Esophagus squamous epithelium (tissue), 5 donors: ENCODE measurements at places on chromosomes 4 and X.
A peak's percentile ranks its signal among the peaks of the same experiment; 100 is the strongest.

- H3K27ac ChIP-seq = no peak overlapping the region
- H3K4me1 ChIP-seq = no peaks in the 10 kb centered on the region
- peaks cover 74% of the 10 kb centered on the region for H3K36me3 ChIP-seq
- H3K27me3 ChIP-seq = no peaks in the 10 kb centered on the region
- no peak for DNase-seq
These were observed 118.6 kb downstream of the LRBA start for GRCh38 chr4:150896497-150896896.

- H3K4me1 ChIP-seq = no peaks in the 10 kb centered on the region
- no peaks in the 10 kb centered on the region for H3K27me3 ChIP-seq
- H3K4me3 ChIP-seq = no peak overlapping the region
- no peaks in the 10 kb centered on the region for H3K36me3 ChIP-seq
These were observed 107.5 kb upstream of the VCX2 start for GRCh38 chrX:8278557-8278956.

DNA sequence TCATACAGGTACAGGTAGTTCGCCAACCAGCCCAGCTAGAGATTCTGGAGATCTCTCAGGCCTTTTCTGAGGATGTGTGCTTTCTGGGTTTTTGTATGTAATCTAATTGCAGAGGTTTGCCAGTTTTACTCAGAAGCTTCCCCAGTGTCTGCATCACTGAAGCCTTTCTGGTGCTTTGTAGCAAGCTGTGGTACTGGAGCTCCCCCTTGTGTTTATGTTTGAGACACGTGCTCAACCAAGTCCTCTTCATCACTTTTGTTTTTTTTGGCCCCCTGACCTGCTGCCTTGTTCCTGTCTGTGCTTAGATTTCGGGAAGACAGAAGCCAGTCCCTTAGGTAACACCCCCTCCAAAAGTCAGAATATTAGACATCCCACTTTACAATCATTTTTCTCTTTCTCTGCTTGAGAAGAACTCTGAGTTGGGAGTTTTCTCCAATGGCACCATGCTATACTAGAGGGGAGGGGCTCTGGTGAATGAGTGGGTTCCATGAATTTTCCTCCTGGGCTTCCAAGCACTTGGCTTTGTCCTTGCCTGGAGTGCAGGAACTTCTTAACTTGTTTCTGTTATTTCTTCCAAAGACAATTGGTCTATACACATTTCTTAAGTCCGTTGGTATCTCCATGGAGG lies 128.4 kb upstream of the TBC1D9 start:
- H3K4me3 ChIP-seq = no peak overlapping the region
- H3K4me1 ChIP-seq = no peaks in the 10 kb centered on the region
- H3K36me3 ChIP-seq = no peaks in the 10 kb centered on the region
- no peaks in the 10 kb centered on the region for H3K27me3 ChIP-seq
- H3K27ac ChIP-seq = no peak overlapping the region
- DNase-seq = no peak

DNA sequence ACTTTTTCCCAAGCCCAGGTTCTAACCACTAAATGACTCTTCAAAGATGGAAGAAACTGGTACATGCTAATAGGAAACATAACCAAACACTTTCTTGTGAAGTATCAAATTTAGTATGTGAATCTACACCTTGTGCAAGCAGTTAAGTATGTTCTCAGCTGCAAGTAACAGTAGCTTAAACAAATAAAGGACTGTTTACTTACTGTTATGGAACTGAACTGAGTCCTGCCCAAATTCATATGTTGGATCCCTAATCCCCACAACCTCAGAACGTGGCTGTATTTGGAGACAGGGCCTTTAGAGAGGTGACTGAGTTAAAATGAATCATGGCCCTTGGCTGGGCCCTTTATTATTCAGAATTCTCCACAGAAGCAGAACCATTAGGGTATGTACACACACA lies 178.7 kb downstream of the KDR start:
- no peaks in the 10 kb centered on the region for H3K36me3 ChIP-seq
- no peaks in the 10 kb centered on the region for H3K27me3 ChIP-seq
- no peak for DNase-seq
- H3K4me3 ChIP-seq = no peak overlapping the region

DNA sequence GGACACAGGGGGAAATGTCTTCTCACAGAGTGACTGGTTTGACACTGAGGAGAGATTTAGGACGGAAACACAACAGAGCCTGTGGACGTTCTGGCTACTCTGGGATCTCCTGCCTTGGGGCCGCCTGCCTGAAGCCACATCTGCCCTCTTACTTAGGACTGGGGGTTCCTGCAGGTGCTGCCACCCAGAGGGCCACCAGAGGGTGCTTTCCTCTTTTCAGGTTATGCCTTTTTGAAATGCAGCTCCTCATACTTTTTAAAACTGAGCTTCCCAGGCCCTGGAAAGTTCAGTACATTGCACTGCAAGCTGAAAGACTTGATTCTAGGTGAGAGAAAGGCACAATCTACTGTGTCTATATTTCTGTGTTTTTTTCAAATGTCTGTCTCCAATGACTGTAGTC lies 92.2 kb upstream of the PGRMC2 start:
- H3K4me1 ChIP-seq = peaks cover 4% of the 10 kb centered on the region
- no peak overlapping the region for H3K4me3 ChIP-seq
- peak overlapping the region; percentile 17 for H3K27ac ChIP-seq
- H3K27me3 ChIP-seq = no peaks in the 10 kb centered on the region
- DNase-seq = no peak
- no peaks in the 10 kb centered on the region for H3K36me3 ChIP-seq

GRCh38 chr4:118280501-118281218 lies 72.1 kb downstream of the PRSS12 start:
- H3K36me3 ChIP-seq = no peaks in the 10 kb centered on the region
- DNase-seq = no peak
- peak overlapping the region; percentile 96 for H3K27ac ChIP-seq
- H3K4me1 ChIP-seq = peaks cover 57% of the 10 kb centered on the region

GRCh38 chrX:45035071-45035470 lies 162.1 kb downstream of the KDM6A start:
- H3K27ac ChIP-seq = no peak overlapping the region
- no peak for DNase-seq
- peaks cover 4% of the 10 kb centered on the region for H3K4me1 ChIP-seq
- no peak overlapping the region for H3K4me3 ChIP-seq
- H3K36me3 ChIP-seq = peaks cover 8% of the 10 kb centered on the region
